ENCODE measurements at places on chromosomes 6 and 20. TPM values are rescaled to one million over a fixed set of nuclear protein-coding genes. Genes with fewer than 3 reads are reported as not detected.

DNA sequence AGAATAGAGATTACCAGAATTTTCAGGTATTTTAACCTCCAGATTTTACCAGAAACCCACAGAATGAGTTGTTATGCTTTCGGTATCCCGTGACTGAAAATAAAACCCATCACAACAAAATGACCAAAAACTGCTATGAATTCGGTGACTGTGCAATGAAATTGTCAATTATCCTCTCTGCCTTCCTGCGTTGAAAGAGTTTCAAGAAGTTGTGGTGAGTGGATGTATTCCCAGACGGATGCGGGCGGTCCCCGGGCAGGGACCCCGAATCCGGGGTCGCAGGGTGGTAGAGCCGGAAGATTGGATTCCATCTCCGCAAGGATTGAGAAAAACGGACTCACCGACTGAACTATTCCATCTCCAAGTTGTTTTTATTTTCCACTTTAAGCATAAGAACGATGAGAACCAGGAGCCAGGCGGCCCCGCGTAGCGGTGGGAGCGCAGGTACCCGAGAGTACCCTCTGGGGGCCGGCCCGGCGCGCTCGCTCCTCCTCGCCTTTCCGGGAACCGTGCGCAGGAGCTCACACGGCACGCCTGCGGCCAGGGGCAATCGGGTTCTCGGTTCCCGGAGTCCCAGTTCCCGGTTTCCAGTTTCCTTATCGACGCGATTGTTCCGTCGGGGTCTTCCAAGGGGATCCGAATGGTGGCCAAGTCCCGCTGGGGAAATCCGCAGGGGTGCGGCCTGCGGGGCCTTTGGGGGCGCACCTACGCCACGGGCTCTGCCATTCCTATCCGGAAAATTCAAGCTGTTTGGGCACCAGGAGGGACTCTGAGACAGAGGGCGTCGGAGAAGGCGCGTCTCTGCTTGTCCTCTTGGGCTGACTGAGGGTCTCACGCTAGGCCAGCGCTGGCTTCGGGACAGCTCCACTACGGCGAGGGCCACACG, 104.9 kb upstream of the PRDM1 start:
- DNase-seq, result no peak

DNA sequence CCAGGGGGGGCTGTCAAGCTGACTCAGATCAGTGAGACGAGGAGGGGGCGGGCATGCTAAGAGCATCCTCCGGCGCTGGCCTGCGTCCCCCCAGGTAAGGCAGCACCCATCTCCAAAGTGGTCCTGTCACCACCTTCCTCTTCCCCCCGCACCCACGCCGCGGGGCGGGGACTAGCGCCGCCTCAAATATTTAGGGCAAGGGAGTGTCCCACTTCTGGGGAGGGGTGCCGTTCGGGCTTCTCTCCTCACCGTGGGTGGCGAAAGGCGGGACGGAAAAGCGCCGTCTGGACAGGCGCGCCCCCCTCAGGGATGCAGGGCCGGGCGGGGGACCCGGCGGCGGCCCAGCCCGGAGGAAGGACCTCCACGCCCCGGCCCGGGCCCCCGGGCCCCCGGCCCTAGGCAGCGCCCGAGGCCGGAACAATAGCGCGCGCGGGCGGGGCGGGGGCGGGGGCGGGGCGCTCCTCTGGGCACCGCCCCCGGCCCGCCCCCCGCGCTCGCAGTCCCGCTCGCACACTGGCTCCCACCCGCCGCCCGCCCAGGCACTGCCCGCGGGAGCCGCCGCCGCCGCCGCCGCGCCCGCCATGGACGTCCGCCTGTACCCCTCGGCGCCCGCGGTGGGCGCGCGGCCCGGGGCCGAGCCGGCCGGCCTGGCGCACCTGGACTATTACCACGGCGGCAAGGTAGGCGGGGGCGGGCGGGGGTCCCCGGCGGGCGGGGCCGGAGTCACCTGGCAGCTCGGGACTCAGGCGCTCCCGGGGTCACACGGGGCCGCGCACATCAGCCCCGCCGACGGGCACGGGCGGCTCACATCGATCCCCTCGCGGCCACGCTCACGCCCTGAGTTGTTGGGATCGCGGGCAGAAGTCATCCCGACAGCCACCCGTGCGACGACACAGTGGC, at the start of gene TOX2:
TOX2 (plus strand) TSS at position 542 of the 900 bp plus-strand sequence; CDS start at position 582, 40 bp downstream.
- DNase-seq, result no peak

Gene GPR63
- polyA plus RNA-seq, result 2.8 TPM

- DNase-seq, result no peak
Observed at GRCh38 chr6:52509281-52510212, 67.3 kb downstream of the TRAM2 start.

- DNase-seq, result no peak
Observed at GRCh38 chr6:131430531-131430930, 142.5 kb upstream of the ARG1 start.

Gene MATN4
- polyA plus RNA-seq, result 0.17 TPM

GRCh38 chr6:133286765-133287164, 45.6 kb downstream of the EYA4 start:
- DNase-seq, result no peak

Gene NOX3
- polyA plus RNA-seq, result 2.1 TPM

- DNase-seq, result no peak
Observed at GRCh38 chr6:158799051-158799792, 19.9 kb downstream of the EZR start.

Gene SERINC1
- 272 TPM for polyA plus RNA-seq

DNA sequence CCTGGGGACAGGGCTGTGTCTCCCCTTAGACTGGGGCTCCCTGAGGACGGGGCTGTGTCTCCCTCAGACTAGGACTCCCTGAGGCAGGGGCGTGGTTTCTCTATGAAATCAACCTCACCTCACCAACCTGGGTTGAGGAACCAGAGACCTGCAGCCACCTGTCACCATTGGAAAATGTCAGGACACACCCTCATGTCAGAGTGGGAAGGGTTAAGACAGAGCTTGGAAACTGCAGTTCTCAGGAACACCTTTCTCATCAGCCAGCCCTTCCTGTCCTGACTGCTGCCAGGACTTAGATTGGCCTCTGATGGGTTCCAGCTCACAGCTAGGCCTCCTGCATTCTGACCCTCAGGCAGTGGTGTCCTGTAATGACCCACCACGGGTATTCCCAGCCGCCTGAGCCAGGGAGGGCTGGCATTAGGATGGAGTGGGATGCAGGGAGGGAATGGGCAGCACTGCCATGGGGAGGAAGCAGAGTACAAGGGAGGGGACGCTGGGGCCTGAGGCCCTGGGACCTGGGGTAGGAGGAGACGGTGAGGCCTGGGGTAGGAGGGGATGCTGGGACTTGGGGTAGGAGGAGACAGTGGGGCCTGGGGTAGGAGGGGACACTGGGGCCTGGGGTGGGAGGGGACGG, 76.3 kb downstream of the MRPL14 start:
- DNase-seq, result no peak

DNA sequence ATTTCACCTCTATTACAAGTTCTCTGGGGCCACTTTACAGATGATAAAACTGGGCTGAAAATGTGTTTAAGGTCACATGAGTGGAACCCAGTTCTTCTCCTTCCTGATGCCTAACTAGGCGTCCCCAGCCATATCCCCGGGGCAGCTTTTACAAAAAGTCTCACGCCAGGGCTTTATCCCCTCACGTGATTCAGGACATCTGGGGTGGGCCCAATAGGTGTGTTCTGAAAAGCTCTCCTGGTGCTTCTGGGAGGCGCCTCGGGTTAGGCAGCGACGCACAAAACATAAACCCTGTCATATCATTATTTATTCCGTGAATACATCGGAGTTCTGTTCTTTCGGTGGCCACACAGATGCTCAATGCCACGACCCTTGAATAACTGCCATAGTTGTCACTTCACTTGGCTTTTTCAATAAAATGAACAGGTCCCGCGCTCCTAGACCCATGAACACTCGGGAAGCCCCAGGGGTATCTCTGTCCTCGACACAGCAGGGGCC, 32.1 kb downstream of the SF3B5 start:
- DNase-seq, result no peak

All from right renal cortex interstitium (tissue), 3 donors.